CD8-positive, alpha-beta T cell (primary cell): ENCODE measurements at places on chromosomes 16 and 17.

GRCh38 chr17:82108961-82109475 lies 11.0 kb upstream of the FASN start:
- no peak for DNase-seq

- DNase-seq = no peak
These were observed 48.0 kb upstream of the METRNL start for GRCh38 chr17:83031321-83031945.

- no peak for DNase-seq
These were observed 14.0 kb downstream of the EEF2K start for GRCh38 chr16:22220069-22220440.

DNA sequence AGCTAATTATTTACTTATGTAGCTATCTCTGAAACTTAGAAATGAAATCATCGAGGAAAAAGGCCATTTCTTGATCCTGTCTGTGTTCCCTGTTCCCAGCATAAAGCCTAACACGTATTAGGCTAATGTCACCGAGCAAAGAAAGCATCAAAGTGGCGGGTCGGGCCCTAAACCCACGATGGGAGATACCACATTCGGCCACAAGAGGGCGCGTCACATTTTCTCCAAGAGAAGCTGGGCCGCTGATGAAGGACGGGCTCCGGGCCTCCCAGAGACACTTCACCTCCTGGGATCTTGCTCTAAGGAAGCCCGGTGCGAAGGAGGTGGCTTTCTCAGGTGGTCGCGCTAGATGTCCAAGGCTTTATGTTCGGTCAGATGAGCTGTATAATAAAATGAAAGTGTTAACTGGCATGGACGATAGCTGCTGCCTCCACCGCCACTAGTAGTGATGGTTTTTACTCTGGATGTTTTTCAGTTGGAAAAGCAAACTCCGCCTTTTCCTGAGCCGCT lies 853 bp upstream of the PDK2 start:
- peak; percentile 95 for DNase-seq

DNA sequence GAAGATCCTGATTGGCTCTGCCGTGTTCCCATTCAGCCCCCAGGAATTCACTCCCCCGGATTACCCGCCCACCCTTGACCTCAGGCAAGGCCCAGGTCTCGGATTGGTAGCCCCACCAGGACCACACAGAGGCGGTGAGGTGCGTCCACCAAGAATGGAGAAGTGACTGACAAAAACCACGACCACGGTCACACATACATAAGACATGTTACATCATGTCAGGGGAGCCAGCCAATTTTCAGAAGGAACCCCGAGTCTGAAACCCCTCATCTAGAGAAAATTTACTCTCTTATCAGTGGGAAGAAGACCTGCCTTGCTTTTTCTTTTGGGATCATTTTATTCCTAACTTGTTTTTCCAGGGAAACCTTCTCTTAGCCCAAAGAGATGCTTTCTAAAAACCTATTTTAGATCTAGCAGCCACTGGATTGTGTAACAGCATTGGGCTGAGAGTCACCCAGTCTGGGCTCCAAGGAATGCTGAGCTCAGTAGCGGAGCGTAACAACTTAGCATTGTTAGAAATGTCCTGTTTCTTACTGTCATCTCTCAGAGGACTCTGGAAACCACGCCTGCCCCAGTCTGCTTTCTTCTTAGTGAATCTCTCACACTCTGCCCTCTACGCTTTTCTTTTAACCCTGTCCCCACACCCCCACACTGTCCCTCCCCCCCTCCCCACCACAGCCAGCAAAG lies 164.1 kb downstream of the CMIP start:
- DNase-seq = no peak

DNA sequence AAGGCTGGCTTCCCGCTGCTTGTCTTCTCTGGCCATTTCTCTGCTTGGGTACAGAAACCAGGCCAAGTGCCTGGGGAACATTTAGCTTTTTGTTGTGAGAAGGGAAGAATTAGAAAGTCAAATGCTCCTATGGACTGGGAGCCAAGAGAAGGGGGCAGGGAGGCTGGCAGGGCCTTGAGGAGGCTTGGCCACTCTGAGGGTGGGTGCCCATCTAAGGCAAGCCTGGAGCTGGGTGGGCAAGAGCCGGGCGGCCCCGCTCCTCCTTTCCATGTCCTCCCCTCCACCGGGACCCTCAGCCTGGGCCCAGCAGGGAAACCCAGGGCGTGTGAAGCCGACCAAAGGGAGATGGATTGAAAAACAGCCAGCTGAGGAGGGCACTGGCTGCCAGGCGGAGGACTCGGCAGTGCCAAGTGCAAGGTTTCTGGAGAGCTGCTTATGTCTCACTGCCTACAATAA lies 69.4 kb downstream of the NTN1 start:
- DNase-seq = no peak

- DNase-seq = no peak
These were observed 33.8 kb downstream of the GTF3C1 start for GRCh38 chr16:27515874-27516353.

DNA sequence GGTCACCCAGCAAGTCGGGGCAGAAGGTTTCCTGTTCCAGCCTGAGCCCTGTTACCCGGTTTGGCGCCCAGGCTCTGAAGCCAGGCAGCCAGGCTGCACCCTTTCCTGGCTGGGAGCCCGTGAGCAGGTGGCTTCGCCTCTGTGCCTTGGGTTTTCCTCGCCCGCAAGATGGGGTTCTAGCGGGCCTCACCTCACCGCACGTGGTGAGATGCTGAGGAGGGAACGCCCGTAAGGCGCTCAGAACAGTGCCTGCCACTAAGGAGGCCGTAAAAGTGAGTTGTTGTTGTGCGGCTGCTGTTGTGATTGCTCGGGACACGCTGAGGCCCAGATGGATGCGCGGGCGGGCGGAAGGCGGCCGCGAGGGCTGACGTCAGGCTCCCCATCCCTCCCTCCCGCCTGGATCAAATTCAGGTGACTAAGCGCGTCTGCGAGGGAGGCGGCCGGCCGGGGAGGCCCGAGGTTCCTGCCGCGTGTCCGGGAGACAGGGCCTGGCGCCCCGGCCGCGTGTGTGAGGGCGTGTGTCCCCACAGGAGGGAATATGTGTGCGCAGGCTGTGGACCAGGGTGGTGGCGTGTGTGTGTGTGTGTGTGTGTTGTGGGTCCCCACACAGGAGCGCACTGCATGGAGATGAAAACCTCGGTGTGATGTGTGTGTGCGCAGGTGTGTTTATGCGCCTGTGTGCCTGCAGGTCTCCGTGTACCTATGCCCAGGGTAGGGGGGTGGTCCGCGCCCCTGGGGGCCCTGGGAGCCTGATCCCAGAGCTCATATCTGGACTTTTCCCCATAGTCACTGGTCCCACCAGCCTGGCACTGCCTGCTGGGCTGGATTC lies 4.3 kb downstream of the CAMKK1 start:
- DNase-seq = no peak

DNA sequence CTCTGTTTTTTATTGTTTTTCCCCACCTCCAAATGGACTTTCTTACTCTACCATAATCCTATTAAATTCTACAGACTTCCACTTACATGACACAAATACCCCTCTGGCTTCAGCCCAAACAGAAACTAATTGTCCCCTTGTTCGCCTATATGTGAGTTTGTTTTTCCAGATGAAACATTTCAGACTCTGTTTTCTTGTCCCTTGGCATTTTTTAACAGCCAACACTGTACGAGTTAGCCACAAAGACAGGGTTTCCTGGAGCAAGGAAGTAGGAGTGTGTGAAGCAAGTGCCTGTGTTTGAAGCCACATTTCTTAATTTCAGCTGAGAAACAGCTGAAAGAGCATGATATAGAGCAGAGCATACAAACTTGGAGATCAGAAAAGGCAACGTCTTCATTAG lies 382.2 kb upstream of the CDH5 start:
- no peak for DNase-seq

- no peak for DNase-seq
These were observed 740 bp upstream of the CMIP start for GRCh38 chr16:81443688-81444447.

GRCh38 chr17:51214920-51215319 lies 44.9 kb downstream of the MBTD1 start:
- no peak for DNase-seq

DNA sequence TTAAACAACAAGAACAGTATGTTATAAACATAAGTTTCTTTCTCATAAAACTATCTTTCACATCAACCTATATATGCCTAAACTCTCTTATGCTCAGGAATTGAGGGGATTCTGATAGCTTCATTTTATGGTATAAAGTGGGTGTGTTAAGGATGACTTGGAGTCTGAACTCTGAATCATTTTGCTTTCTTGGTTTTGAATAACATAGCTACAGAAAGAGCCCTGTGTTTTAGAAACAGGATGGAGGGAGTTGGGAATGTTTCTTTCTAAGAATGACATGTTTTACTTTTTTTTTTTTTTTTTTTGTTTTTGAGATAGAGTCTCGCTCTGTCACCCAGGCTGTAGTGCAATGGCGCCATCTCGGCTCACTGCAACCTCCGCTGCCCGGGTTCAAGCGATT lies 50.1 kb downstream of the RHOT1 start:
- DNase-seq = no peak

- no peak for DNase-seq
These were observed 43.2 kb downstream of the CUEDC1 start for GRCh38 chr17:57911834-57912673.

DNA sequence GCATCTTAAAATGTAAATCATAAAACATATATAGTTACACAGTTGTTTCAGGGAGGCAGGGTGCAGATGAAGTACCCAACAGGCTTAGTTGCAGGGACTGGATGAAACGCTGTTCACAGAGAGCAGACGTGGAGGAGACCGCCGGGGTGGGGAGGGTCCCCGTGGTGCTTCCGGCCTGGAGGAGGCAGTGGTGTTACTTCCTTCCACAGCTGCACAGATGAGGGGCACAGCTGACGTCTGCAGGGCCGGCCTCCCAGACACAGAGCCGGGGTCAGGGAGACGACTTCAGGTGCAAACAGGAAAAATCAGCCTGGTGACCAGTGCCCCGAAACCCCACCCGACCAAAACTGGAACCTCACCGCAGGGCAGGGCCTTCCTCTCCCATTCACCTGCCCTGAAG lies 17.1 kb downstream of the SPIRE2 start:
- DNase-seq = peak; percentile 62

DNA sequence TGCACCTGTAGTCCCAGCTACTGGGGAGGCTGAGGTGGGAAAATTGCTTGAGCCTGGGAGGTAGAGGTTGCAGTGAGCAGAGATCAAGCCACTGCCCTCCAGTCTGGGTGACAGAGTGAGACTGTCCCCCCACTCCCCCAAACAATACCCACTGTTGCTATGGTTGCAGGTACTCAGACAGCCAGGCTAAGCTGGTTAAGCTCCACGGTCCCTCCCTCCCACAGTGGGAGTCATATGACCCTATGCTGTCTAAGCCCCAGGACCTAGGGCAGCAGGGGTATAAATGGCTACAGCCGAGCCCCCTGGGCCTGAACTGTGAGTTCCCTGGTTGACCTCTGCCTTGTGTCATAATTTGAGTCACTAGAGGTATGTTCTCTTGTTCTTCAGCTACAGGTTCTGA lies 15.9 kb upstream of the RPRML start:
- DNase-seq = no peak

DNA sequence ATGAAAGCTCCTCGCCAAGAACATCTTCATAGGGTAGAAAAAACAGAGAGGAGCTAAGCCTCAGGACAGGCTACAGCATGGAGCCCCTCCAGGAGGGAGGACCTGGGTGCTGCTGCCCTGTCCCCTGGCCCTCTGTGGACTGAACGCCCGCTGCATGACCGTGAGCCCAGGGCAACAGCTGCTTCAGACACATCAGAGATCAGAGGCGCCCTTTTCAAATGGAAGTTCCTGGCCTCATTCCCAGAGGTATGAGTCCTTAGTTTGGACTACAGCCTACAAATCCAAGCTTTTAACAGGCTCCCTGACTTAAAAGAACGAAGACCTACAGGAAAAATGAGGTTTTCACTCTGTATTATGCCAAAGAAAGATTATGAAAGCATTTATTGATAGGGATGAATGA lies 48.5 kb downstream of the ZNF18 start:
- no peak for DNase-seq

DNA sequence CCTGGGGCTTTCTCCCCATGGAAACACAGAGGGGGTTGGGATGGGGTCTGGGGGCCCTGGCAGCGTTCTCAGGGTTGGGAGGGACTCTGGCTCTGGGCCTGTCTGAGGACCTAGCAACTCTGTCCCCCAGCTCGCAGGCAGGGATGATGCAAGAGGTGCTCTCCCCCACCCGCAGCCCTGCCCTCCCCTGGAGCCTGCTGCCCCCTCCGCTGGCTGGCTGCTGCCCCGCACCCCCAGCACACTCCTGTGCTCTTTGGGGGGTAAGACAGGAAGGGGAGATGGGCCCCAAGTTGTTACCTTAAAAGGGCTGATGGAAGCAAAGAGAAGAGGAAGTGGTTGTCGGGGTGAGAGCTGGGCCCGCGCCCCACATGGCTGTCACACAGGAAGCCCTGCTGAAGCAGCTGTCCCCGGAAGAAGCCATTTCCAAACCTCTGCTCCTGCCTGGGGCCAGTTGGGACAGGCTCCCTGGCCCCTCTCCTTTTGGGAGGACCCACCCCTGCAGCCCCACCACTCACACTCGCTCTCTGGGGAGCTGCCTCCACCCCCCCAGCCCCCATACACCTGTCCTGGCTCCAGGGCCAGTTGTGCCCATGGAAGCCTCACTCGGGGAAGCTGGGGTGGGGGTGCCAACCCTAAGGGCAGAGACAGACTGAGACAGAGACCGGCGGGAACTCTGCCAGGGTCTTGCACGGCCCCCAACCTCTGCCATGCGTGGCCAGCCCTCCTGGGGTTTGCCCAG lies 2.5 kb downstream of the CORO1A start:
- DNase-seq = peak; percentile 85

DNA sequence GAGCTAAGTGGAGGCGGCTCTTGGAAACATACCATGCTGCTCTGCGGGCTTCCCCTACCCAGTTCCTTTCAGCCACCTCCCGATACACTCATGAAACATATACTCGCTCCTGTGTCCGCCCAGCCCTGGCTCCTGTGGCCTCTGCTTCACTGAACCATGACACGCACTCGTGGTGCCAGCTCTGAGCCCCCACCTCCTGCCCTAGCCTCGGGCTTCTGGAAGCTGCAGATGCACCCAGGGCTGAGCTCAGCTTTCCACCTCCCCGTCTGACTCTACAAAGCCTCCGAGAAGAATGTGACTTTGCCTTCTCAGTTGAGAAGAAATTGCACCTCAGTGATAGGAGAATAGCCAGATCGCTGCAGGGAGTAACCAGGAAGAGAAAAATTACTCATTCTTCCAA lies 11.0 kb downstream of the CALB2 start:
- no peak for DNase-seq

DNA sequence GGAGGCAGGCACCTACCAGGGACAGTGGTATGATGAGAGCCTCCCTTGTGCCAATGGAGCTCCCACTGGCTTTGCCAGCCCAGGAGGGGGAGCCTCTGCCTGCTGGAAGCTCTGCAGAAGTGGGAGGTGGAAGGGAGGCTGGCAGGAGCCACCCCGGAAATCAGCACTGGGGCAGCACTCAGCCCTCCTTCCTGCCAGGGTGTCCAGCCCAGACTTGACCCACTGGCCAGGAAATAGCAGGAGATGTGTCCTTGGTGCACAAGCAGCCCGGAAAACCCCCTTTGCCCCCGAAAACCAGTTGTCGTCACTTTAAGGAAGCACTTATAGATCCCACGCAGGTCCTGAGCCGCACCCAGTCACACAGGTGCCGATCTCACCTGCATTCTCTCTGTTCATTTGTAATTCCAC lies 49.3 kb upstream of the CACNG4 start:
- no peak for DNase-seq
